ENCODE measurements at places on chromosomes 5 and 9.

DNA sequence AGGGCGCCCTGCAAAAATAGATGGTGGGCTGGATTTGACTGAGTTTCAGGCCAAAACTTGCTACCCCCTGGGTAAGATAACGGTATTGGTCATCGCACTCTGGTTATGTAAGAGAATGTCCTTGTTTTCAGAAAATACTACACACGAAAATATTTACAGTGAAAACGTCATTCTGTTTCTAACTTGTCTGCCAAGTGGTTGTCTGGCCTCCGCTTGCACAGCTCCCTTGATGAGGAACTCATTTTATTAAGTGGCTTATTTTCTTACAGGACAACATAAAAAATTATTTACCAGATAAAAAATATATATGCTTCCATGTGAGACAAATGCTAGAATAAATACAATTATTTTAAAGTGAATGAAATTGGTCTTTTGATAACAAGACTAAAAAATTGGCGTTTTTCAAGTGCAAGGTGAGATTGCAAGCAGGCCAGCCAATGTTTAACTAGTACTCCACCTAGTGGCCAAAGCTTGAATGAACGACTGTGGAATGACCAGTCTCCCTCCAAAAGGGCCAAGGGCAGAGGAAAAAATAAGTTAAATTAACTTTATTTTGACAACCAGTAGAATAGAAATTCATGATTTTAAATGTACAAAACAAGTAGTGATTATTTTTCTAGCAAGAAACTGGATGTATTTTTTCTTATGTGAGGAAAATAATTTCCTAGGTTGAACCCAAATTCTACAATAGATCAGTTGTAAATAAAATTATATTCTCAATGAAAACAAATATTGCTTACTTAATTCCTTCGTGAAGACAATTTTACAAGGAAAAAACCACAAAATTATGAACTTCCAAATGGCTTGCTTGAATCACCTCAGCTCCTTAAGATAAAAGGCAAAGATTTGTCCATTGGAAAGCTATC, 93.2 kb downstream of the ZFAND5 start:
- peak; percentile 67 for DNase-seq

GRCh38 chr9:115969096-115969495, 184.5 kb upstream of the PAPPA start:
- no peak for DNase-seq

GRCh38 chr5:143331956-143332355, 71.5 kb downstream of the NR3C1 start:
- DNase-seq = no peak

GRCh38 chr5:35483780-35484179, 133.9 kb upstream of the SPEF2 start:
- no peak for DNase-seq

DNA sequence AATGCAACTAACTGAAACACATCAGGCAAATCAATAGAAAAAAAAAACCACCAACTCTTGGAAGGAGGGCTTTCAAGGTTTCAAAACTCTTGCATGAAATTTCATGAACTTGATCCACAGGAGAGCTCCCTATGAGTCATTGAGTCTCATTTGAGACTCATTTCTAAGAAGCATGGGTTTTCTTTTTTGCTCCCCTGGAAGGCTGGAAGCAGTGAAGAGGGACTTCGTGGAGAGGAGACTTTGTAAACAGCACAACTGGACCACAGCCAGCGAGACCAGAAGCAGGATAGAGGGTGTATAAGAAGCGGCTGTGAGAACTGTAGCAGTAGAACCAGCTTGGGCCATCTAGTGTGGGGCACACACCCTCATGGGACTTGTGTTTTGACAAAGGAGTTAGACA, 41.2 kb upstream of the RAPGEF1 start:
- no peak for DNase-seq

- no peak for DNase-seq
Observed at GRCh38 chr9:32423371-32423770, 38.9 kb downstream of the ACO1 start.

- no peak for DNase-seq
Observed at GRCh38 chr5:18433336-18433735, 799.1 kb downstream of the TAF11L14 start.

DNA sequence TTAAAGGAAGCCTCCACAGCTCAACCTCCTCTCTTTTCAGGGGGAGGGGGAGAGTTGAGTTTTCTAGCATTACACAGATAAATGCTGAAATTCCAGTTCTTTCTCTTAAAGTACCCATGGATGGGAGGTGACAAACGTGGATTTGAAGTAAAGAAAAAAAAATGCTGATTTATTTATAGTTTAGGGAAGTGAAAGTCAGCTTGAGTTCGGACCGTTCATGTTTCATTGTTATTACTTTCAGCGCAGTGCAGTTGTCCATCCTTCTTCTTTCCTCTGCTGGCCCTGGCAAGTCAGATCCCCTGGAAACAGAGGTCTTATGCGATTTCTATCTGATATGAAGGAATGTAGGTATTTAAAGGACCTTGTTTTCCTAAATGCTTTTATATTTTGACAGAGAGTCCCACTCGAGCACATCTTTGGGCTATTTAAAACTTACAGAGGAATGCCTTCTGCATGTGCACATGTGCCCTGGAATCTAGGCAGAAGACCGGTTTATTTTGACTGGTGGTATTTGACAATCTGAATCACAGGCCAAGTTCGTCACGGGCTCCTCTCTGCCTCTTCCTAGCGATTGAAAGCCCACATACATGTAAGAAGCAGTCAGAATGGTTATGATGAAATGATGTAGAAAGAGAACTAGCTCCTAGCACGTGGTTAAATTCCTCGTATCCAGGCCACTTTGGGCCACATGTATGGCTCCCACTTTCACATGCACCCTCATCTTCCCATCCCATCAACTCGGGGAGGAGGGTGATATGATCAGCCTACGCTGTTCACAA, 385.2 kb upstream of the KLF4 start:
- DNase-seq = peak; percentile 38

- DNase-seq = no peak
Observed at GRCh38 chr5:158155811-158156505, 297.0 kb upstream of the CLINT1 start.

DNA sequence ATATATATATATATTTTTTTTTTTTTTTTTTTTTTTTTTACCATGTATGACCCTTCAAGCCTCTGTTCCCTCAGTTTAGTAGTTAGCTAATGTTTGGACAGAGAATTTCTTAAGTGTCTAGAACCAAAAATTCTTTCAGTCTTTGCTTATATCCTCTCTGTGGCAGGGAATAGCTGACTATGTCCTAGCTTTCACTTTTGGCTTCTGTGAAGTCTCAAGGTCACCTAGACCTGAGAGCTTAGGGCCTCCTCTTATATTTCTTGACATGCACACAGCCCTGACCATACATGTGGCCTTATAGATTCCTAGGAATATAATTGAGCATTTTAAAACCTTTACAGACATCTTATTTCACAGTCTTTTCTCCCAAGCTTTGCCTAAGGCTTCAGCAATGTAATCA, 930.8 kb upstream of the CDH9 start:
- no peak for DNase-seq

DNA sequence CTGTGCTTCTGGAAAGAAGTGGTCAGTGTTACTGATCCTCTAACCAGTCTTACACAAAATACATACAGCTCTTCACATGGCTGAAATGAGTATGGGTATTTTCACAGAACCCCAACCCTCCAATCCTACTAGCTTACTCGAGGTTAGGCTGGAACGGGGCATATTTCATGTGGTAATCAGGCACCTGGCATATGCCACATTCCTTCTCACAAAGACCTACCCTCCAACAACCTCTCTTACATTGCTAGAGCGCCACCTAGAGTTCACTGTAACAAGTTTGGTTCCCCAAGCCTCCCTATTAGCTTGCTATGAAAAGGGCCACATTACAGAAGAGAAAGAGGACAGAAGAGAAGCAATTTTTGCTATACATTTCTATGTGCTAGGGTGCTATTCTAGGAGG, 597.3 kb downstream of the PRELID2 start:
- DNase-seq = peak; percentile 68

GRCh38 chr9:96450613-96451528, 902 bp downstream of the HABP4 start:
- DNase-seq = peak; percentile 38

DNA sequence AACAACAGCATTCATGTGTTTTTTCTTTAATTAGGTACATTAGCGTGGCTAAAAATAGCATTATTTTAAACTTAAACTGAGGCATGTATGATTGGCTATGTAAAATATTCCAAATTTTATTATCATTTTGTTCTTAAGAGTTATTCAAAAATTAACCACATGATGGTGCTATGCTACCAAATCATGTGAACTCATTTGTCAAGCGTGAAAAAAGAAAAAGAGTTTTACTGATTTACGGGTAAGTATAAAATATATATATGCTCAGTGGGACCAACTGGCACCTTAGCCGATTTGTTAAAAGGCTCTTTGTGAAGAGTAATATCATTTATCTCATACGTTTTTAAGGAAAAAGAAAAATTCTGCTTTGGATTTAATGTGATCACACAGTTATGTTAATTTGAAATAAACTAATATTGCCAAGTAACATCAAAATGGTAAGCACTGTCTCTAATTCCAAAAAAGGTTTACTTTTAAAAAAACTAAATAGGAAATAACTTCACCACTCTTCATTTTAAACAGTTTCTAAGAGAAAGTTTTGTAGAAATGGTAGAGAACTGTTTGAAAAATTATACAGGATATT, 1042.3 kb downstream of the CDH12 start:
- DNase-seq = peak; percentile 20

DNA sequence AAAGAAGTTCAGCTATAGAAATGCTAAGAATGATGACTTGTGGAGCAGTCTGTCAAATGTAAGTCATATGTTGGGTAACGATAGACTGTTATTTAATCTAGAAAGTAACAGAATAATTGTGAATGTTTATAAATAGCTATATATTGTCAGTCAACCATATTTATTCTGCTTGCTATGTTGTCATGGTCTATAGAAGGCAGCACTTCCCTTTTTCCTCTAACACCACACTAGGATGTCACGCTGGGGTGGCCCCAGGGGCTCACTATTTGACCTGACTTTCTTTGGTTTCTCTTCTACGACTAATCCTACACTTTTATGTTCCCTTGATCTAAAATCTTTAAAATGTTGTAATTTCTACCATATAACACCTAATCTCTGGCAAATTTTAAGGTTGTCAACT, 20.5 kb downstream of the ERAP2 start:
- DNase-seq = peak; percentile 84

DNA sequence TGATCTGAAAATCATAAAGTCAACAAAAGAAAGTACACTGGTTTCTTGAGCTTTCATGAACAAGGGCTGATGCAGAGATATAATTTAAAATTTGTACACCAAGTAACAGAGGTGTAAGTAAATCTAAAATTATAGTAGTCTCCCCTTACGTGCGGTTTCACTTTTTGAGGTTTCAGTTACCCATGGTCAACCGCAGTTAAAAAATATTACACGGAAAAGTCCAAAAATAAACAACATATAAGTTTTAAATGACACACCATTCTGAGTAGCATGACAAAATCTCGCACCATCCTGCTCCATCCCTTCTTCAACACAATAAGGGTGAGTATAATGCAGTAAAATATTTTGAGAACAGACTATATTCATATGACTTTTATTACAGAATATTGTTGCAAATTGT, 54.4 kb downstream of the AUH start:
- DNase-seq = no peak

GRCh38 chr5:130055572-130055971, 151.3 kb downstream of the CHSY3 start:
- no peak for DNase-seq

DNA sequence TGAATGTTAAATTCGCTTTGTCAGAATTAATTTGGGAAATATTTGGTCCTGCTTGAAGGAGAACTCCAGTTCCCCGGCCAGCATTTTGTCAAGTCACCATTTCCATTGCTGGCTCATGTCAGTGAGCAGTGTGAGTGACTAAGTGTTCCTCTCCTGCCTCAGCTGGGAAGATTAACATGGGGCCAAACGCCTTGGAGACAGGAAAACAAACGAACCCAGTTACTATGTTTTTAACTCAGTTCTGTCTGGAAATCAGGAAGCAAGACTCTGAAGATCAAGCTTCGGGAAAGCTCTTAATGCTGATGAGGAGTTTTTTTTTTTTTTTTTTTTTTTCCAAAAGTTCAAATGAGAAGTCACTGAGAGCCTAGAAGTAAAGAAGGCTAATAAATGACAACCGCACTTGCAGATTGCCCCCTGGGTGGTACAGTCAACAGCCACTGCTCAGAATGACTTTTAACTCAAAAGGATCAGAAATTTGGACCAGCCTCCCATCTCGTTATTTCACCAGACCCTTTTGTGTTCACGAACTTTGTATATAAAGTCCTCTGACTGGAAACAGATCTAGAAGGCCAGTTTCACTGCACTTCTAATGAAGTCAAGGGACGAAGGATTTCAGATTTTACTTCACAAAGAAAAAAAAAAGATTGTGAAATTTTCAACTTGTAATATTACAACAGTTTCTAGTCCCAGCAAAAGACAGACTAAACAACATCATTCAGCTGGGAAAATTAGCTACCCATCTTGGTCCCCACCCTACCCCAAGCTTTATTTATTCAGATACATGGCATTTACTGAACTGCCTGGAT, 121.3 kb downstream of the LHFPL2 start:
- DNase-seq = peak; percentile 18

DNA sequence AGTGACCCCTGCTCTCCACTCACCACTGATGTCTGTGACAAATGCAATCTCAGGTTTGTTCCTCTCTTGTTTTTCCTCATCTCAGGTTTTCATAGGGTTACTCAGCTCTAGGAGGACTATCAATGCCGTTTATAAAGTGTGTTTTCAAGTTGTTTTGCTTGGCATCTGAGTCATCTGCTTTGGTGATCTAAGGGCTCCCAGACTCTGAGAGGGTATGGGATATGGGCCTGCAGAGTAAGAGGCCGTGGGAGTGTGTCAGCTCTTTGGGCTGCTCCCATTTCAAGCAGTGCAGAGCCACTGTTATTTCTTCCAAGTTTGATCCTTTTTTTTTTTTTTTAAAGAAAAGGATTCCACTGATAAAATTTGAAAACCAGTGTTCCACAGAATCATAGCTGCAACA, 46.3 kb downstream of the NNT start:
- no peak for DNase-seq

DNA sequence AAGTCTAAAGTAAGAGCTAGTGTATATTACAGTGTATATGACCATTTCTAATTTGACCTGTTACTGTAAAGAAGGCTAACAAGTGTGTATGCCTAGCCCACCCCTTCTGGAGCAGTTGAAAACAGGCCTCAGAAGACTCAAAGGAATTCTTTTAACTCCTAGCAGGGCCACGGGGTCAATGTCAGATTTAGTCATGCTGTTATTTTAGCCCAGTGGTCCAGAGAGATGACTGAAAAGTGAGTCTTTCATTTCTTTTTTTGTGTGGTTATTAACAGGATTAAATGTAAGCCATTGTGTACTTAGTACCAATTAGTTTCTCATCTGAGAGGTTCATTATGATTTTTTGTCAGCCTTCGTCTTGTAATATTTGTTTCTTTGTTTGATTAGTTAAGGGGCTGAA, 24.4 kb downstream of the ZCCHC7 start:
- DNase-seq = no peak

GRCh38 chr9:92680166-92681119, 10.5 kb upstream of the IPPK start:
- no peak for DNase-seq
